ENCODE measurements at places on chromosomes 2 and 18. TPM values are rescaled to one million over a fixed set of nuclear protein-coding genes. Genes with fewer than 3 reads are reported as not detected.

The M1AP gene
- 0.77 TPM for total RNA-seq

The ZNF892 gene
- total RNA-seq = 20.2 TPM

The MARCHF4 gene
- 0.86 TPM for total RNA-seq

The ANKRD36C gene
- 46.2 TPM for total RNA-seq

The FNDC4 gene
- 14.2 TPM for total RNA-seq

The NCK2 gene
- total RNA-seq = 67.7 TPM

The COX5B gene
- 142 TPM for total RNA-seq

The CNTNAP5 gene
- 1.1 TPM for total RNA-seq

The KCNG2 gene
- total RNA-seq = not detected

The IL1RL1 gene
- total RNA-seq = not detected

The COLEC11 gene
- not detected for total RNA-seq

The PRADC1 gene
- total RNA-seq = 11.7 TPM

The APCDD1 gene
- total RNA-seq = 49.8 TPM

- no peak for DNase-seq
Observed at GRCh38 chr18:26456070-26456491, 92.3 kb downstream of the KCTD1 start.

- no peak for DNase-seq
Observed at GRCh38 chr2:38745267-38745666, 5.9 kb downstream of the SRSF7 start.

GRCh38 chr2:36371070-36371874 lies 15.7 kb downstream of the CRIM1 start:
- no peak for DNase-seq

DNA sequence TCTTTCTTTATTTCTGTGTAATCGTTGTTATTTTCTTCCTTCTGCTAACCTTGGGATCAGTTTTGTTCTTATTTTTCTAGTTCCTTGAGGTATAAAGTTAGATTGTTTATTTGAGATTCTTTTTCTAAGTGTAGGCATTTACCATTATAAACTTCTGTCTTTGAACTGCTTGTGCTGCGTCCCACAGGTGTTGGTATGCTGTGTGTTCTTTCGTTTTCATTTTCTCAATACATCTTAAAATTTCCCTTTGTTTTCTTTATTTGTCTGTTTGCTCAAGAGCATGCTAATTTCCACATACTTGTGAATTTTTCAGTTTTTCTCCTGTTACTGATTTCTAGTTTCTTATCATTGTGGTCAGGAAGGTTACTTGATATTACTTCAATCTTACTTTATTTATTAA lies 873.8 kb upstream of the GCFC2 start:
- no peak for DNase-seq

GRCh38 chr2:205462681-205463345 lies 219.5 kb upstream of the NRP2 start:
- no peak for DNase-seq

- DNase-seq = no peak
Observed at GRCh38 chr2:134671513-134671912, 47.3 kb downstream of the TMEM163 start.

DNA sequence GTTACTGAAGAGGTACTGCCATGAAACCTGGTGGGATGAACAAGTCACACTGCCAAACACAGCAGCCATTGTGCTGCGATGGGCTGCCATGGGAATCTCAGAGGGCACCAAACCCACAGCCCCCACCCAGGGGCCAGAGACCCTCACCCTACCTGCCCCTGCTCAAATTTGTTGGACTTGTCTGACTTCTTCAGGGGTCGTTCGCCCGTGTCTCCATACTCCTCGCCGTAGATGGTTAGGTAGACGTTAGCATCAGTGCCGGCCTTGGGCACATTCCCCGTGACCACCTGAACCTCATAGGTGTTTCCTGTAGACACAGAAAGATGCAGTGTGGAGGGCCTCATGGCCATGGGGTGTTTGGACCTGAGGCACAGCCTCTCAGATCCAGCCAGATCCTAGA lies 97.7 kb downstream of the LOXHD1 start:
- DNase-seq = no peak

- no peak for DNase-seq
Observed at GRCh38 chr18:24590946-24591345, 130.5 kb downstream of the HRH4 start.

DNA sequence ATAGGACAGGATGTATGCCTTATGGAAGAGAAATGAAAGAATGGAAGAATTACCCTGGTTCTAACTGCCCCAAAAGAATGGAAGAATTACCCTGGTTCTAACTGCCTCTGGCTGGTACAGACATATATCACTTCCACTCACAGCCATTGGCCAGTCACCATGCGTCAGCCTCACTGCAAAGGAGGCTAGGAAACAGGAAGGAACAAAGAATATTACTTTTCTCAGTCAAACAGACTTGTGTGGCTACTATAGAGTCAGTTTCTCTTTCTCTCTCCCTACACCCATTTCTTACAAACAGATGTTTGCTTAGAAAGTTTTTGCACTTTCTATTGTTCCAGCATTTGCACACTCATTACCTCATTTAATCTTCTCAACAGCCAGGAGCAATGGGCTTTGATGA lies 1111.1 kb upstream of the KLHL29 start:
- no peak for DNase-seq

- no peak for DNase-seq
Observed at GRCh38 chr2:181774685-181775084, 94.4 kb upstream of the NEUROD1 start.

- peak; percentile 93 for DNase-seq
Observed at GRCh38 chr2:109613922-109614714, at the start of the genes SEPTIN10 and SOWAHC. TSS of gene SEPTIN10 (minus strand) at chr2:109613966. CDS start at chr2:109613827, 139 bp downstream. TSS of gene SOWAHC (plus strand) at chr2:109614364. CDS start at chr2:109614490, 126 bp downstream.

- DNase-seq = no peak
Observed at GRCh38 chr18:56112013-56112749, 524.2 kb upstream of the TCF4 start.

GRCh38 chr2:164388511-164388910 lies 232.8 kb downstream of the GRB14 start:
- DNase-seq = no peak

GRCh38 chr2:228283491-228284171 lies 102.1 kb upstream of the SPHKAP start:
- DNase-seq = no peak

DNA sequence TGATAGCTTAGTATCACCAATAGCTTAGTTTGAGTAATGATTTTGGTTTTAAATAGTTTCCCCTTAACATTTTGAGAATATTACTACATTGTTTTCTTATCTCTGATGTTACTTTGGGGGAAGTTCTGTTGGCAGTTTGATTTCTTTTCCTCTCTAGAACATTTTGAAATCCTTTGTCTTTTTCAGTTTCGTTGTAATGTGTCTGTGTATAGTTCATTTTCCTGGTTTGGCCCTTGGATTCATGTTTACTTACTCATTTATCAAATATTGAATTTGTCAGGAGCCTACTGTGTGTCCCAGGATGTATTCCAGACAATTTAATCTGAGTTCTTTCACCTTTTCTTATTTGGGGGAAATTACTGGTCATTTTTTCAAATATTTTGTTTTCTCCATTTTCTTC lies 16.7 kb downstream of the ANKRD12 start:
- no peak for DNase-seq

DNA sequence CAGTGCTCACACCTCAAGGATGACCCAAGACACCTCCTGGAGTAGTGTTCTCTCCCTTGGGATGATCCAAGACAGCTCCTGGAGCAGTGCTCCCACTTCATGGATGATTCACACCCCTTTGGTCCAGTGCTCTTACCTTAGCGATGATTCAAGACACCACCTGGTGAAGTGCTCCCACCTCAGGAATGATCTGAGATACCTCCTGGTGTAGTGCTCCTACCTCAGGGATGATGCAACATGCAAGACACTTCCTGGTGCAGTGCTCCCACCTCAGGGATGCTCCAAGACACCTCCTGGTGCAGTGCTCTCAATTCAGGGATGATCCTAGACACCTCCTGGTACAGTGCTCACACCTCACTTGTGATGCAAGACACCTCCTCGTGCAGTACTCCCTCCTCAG lies 123.1 kb downstream of the ASB1 start:
- DNase-seq = no peak

GRCh38 chr2:111042772-111043771 lies 77.6 kb upstream of the BCL2L11 start:
- DNase-seq = no peak

- no peak for DNase-seq
Observed at GRCh38 chr2:176463546-176463945, 194.3 kb downstream of the MTX2 start.

DNA sequence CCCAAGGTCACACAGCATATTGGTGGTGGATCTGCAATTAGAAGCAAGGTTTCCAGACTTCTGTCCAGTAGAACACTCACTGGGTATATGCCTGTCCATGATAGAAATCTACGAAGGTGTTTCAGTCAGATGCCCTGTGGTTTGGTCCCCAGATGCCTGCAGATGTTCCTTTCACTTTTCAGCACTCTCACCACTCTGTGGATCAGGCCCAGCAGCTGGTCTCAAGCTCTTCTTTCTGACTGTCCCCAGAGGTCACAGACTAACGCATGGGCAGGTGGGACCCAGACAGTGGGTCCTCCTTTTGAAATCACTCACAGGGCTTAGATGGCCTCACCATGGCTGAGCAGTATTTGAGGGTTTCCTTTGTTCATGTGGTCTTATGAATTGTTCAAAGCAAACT lies 376.5 kb downstream of the ALK start:
- no peak for DNase-seq

DNA sequence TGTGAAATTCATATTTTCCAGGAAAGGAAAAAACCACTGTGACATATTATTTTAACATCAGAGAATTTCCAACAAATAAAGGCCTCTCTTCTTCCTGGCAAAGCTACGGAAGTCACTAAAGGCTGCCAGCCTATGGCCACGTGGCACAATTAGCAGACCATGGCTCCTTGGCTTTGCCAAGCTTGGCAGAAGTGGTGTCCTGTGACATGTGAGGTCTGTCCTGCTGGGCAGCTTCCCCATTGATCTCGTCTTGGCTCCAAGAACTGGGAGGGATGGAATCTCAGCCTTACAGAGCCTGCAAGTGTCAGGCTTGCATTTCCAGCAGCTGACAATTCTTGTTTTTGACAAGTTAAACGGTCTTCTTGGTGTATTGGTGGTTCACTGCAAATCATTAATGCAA lies 226.9 kb upstream of the THSD7B start:
- DNase-seq = no peak

DNA sequence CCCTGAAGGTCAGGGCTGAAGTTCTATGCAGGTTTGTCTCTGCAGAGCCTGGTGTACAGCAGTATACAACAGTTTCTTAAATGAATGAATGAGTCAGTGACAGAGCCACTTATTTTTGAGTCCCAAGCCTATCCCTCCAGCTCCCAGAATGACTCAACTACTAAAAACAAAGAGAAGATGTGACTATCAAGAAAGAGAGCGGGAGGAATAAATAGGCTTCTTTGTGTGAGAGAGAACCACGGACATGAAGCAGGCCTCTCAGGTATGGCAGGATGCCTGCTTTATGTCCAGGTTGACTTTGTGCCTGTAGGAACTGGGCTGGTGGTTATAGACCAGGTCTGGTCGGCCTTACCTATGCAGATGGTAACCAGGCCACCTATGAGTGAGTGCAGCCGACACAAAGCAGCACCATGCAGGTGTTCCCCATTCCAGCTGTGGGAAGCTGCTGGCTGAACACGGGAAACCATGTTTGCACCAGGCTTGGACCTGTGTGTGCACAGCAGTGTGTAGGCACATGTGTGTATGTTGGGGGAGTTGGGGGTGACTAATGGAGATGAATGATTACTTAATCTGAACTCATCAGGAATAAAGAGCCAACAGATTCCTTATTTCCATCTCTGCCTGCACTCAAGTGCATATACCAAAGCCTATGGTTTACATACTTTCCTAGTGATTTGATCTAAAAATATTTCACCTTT lies 171.0 kb downstream of the OSR1 start:
- DNase-seq = no peak

GRCh38 chr2:1647417-1648240 lies 96.7 kb downstream of the PXDN start:
- DNase-seq = no peak

DNA sequence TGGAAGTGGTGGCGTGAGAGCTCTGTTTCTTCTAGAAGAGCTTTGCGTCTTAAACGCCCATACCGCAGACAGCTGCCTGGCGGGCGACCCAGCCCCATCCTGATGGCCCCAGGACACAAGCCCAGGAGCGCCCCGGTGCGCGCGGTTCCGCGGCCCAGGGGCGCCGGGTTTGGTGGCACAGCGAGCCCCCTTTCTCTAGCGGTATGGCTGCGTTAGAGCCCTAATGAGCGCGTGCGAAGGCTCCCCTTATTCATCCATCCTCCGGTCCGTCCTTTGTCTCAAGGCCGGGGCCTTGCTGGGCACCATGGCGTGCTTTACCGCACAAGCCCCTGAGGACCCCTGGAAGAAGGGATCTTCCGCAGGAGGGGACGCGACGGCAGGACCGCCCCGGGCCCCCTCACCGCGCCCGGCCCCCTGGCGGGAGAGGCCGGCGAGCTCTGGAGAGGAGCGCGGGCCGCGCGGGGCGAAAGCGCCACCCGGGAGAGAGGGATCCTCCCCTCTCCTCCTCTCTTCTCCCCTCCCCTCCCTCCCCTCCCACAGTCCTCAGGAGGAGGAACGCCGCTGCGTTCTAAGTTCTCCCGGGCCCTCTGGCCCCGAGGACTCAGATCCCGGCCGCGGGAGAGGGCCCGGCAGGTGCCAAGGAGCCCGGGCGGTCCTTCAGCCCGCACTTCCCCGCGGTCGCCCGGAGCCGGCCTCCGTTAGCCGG lies 626 bp upstream of the SLC1A4 start:
- DNase-seq = peak; percentile 64

DNA sequence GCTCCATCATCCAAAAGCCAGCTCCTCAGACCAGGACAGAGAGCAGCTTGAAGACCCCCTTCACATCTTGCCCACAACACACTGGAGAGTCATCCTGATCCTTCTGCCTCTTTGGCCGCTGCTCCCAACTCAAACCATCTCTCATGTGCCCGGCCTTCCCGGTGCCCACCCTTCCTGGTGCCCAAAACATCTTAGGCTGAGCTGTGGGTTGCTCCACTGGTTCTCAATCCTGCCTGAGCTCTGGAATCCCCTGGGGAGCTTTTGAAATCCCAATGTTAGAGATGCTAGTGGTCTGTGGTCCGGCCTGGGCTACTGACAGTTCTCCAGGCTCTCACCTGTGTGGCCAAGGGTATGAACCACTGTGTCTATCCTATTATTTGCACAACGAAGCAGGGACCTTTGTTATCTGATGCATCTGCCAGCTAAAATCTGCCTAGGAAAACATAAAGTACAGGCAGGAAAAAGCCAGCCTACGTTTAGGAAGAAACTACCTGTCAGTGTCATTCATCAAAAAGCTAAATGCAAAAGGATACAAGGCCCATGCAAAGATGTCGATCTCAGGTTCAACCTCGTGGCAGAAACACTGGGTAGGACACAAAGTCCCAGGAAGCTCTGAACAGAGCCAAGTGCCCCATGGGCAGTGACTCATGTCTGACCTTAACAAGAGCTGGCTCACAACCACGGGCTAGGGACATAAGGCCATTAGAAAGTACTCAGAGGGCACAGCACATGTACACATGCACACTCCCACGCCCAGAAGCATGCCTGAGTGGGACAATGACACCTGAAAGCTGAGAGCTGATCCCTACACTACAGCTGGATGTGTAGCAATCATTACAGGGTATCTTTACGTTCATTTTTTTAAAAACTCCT lies 30.8 kb downstream of the TBC1D8 start:
- no peak for DNase-seq

All from neural crest cell (in vitro differentiated cells).